ENCODE measurements at places on chromosomes 6 and 20.

GRCh38 chr6:1515781-1516180 lies 93.9 kb upstream of the FOXC1 start:
- DNase-seq: no peak

- DNase-seq: no peak
Observed at GRCh38 chr6:111553580-111553979, 52.1 kb downstream of the TRAF3IP2 start.

DNA sequence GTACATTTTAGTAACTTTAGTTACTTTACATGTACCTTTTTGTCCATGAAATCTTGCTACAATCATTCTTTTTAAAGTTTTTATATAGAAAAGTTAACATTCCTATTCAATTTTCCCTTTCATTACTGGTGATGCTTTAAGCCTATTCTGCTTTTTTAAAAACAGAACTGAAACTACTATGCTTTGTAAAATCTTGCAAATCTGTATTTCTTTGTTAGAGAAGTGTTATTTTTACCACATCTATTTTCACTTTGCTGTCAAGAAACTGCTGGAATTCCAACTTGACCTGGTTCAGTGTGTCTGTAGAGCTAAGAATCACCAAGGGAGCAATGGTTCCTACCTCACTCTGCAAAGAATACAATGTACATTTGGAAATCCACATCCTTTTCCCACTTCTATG lies 21.8 kb upstream of the SAMD5 start:
- no peak for DNase-seq

DNA sequence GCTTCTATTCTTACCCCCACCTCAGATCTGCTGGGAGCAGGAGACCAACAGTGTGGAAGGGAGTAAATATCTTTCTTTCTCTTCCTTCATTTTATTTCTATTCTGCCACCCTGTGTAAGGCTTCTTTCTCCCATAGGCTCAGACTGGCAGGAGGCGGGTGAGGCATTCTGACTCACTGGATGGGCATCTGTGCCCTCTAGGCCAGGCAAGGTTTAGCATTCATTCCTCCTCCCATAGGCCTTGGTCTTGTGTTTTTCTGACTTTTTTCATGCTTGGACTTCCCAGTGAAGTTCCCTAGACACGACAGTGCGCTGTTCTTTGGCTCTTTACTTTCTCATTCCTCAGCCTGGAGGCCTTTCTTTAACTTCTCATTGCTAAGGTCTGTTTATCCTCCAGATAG lies 235.2 kb downstream of the SYNE1 start:
- no peak for DNase-seq

Measured in stimulated activated CD8-positive, alpha-beta memory T cell treated with anti-CD3 and anti-CD28 coated beads, Interleukin-4, amount 100 ng/mL, for 4 hours (primary cell).